ENCODE measurements at places on chromosomes 12 and 14. TPM values are rescaled to one million over a fixed set of nuclear protein-coding genes. Genes with fewer than 3 reads are reported as not detected.

Gene FOXN4
- polyA plus RNA-seq, result not detected

Gene ATL1
- 2.6 TPM for polyA plus RNA-seq

Gene REP15
- polyA plus RNA-seq, result 9.8 TPM

Gene CCDC177
- not detected for polyA plus RNA-seq

Gene EPYC
- polyA plus RNA-seq, result not detected
